ENCODE measurements at places on chromosomes 3 and 15.

GRCh38 chr15:56744701-56745683 lies 11.7 kb upstream of the ZNF280D start:
- DNase-seq = no peak

- no peak for DNase-seq
Measured at GRCh38 chr3:138678086-138678485, 69.5 kb downstream of the FAIM start.

- no peak for DNase-seq
Measured at GRCh38 chr3:66483006-66483405, 17.8 kb downstream of the LRIG1 start.

GRCh38 chr3:187997946-187998561 lies 155.9 kb upstream of the LPP start:
- no peak for DNase-seq

DNA sequence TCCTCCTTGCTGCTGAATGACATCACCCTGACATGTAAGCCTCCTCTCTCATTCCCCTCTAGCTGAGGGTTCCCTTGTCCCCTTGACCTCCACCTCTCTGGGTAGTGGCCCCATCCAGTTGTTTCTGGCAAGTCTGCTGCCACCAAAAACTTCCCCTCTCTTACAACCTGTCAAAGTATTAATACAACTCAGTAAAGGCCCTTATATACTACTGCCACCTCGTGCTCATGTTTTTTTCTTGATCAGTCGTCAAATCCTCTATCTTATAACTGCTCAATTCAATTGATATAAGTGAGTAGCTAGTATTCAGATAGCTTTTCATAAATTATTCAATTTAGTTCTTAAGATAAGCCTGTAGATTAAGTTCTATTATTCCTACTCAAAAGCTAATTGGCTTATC lies 249.6 kb downstream of the MBNL1 start:
- DNase-seq = no peak

DNA sequence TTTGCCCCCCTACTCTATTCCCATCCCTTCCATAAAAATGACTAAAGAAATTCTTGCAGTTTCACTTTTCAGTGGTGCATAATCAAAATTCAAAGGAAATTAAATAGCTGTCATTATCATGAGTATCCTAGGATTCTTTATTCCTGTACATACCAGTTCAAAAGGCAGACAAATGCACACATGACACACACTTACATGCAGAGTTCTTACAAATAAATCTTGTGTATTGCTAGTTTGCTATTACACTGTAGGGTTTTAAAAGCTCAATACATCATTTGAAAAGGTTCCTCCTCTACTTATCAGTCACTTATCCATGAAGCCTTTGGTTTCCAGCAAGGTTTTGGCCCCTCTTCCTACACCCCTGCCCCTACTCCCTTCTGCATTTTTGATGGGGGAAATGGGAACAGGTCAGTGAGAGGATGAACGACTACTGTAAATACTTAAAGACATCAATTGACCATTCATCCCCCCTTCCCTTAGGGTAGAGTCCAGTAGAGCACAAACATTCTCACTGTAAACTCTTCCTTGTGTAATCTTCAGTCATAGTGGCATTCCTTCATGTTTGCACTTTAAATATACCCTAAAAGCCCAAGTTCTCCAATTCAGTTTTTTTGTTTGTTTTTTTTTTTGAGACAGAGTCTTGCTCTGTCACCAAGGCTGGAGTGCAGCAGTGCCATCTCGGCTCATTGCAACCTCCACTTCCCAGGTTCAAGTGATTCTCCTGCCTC lies 92.6 kb downstream of the SUCLG2 start:
- DNase-seq = no peak

DNA sequence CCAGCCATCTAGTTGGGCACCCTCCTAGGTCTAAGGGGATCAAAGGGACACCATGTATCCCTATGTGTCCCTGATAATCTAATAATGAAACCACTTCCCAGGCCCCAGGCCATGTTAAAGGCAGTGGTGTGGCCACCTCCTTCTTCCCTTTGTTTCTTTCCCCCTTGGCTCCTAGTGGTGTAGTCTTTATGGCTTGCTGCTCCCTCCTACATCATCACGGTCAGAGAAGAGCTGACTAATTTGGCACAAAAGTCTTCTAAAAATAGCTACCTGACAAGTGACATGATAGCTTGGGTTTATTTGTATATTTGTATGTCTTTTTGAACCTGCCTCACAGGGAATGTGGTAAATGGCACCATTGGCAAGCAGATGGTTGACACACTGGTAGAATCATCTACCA lies 131.0 kb upstream of the CHRM5 start:
- no peak for DNase-seq

GRCh38 chr3:16252243-16252978 lies 12.3 kb downstream of the DPH3 start:
- no peak for DNase-seq

DNA sequence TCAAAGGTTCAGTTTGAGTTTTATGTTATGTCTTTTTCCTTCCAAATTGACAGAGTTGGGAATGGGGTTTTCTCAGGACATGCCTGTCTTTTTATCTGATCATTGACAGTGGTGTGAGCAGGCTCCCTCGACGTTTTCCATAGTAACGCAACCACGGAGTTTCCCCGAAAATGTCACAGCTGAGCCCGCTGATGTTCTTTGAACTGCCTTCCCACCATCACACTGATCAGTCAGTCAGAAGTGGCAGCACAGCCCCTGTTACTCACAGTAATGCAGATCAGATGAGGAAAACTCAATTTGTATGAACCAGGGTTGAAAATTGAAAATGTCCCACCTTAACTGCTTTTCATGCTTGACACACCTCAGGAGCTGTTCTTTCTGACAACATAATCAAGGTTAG lies 210.4 kb downstream of the NECTIN3 start:
- no peak for DNase-seq

- DNase-seq = no peak
Measured at GRCh38 chr3:188562144-188562543, 408.2 kb downstream of the LPP start.

GRCh38 chr3:179794355-179794754 lies 141.5 kb downstream of the USP13 start:
- DNase-seq = no peak

GRCh38 chr3:98763076-98763475 lies at the start of gene ST3GAL6:
ST3GAL6 (plus strand) TSS chr3:98763340; CDS start chr3:98768441, 5,101 bp downstream.
- no peak for DNase-seq

DNA sequence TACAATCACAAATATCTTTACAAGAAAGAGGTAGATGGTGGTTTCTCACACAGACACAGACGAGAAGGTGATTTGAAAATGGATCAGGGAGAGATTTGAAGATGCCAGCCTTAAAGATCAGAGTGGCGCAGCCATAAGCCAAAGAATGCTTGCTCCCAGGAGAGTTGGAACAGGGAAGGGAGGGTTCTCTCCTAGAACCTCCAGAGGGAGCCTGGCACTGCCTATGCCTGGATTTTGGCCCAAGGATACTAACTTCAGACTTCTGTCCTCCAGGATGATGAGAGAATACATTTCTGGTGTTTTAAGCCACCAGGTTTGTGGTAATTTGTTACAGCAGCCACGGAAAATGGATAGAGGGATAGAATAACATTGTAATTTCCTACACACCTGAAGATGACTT lies 279.1 kb downstream of the FAM43A start:
- DNase-seq = no peak

- no peak for DNase-seq
Measured at GRCh38 chr3:72085036-72085435, 300.1 kb upstream of the PROK2 start.

GRCh38 chr15:29692527-29692926 lies 129.7 kb downstream of the TJP1 start:
- DNase-seq = no peak

GRCh38 chr3:32323604-32324003 lies 68.0 kb upstream of the CMTM7 start:
- no peak for DNase-seq

DNA sequence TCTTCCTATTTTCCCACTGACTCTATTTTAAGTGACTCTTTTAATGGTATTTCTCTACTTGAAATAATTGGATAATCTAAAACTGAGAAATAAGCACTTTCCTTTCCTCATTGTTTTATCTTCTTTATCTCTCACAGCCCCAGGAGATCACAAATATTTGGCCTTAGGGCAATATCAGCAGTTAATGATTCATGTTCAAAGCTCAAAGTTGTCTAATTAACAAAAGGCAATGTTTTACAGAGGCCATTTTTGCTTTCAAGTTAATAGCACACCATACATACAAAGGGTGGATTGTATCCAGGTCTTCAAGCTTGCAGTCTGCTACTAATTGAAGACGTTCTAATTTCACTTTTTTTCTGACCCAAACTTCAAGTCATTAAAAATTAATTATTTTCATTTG lies 120.1 kb downstream of the LRRN1 start:
- DNase-seq = no peak

Measured in HCT116 (cell line).